ENCODE measurements at places on chromosomes 5 and 9. TPM values are rescaled to one million over a fixed set of nuclear protein-coding genes. Genes with fewer than 3 reads are reported as not detected.

CENPP gene
- 2.3 TPM for total RNA-seq

OSMR gene
- 10.7 TPM for total RNA-seq

MSX2 gene
- total RNA-seq: not detected

FAT2 gene
- total RNA-seq: under 0.01 TPM

PCDHGB4 gene
- total RNA-seq: 15.2 TPM

COL5A1 gene
- total RNA-seq: 44.7 TPM

Measured in vein endothelial cell (primary cell).